ENCODE measurements at places on chromosomes 12 and 14. TPM values are rescaled to one million over a fixed set of nuclear protein-coding genes. Genes with fewer than 3 reads are reported as not detected.

The CD69 gene
- total RNA-seq: 0.57 TPM

The FLVCR2 gene
- not detected for total RNA-seq

The KRT71 gene
- total RNA-seq: not detected

The BMAL2 gene
- total RNA-seq: 65.3 TPM

The CFAP251 gene
- 4.2 TPM for total RNA-seq

The B4GALNT1 gene
- 60.9 TPM for total RNA-seq

The TMED8 gene
- total RNA-seq: 15.4 TPM

The PROX2 gene
- not detected for total RNA-seq

The GPR65 gene
- total RNA-seq: not detected
